ENCODE measurements at places on chromosomes 6 and 20.

GRCh38 chr6:21264288-21265033 lies 329.1 kb upstream of the SOX4 start:
- no peak for DNase-seq

DNA sequence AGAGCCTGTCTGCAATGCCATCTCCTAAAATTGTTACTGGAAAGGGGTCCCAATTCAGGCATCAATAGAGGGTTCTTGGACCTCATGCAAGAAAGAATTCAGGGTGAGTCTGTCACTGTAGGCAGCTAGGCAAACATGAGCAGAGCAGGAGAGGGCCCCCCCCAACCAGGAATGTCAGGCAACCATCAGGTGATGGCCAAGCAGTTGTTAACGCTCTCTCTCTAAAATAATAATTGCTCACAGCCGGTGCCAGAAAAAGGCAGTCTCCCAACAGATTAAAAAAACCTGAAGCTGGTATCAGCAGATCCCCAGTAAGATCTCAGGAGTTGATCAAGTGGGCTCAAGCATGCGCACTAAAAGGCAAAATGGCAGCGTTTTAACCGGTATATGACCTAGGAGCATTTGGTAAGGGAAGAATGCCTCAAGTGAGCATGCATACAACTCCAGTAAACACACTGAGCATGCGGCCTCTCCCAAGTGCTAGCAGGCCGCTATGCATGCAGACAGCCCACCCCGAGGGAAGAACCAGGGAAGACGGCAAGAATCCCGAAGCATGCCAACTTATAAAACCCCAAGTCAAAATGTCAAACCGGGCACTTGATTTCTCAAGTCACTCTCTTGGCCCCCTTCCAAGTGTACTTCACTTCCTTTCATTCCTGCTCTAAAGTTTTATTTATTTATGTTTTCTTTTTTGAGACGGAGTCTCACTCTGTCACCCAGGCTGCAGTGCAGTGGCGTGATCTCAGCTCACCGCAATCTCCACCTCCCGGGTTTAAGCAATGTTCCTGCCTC lies 44.0 kb upstream of the RNGTT start:
- DNase-seq = no peak

- no peak for DNase-seq
These were observed 1.7 kb upstream of the FBXO5 start for GRCh38 chr6:152984513-152984872.

DNA sequence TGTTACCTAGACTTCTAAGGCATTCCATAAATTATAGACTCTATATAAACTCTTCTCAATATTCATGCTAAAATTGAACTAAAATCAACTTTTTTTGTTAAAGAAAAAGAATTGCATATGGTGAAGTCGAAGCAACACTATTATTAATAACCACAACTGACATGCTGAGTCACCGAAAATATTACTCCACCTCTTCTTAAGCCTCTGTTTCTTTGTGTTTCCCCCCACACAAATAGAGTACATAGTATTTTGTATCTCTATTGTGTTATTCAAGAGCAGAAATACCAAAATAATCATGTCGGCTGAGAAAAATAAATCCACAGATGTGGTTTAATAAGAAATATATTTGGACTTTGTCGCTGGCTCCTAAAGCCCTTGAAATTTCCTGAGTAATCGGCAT lies 23.8 kb downstream of the TFB1M start:
- DNase-seq = no peak

GRCh38 chr6:81727876-81728517 lies 24.5 kb downstream of the TENT5A start:
- no peak for DNase-seq

DNA sequence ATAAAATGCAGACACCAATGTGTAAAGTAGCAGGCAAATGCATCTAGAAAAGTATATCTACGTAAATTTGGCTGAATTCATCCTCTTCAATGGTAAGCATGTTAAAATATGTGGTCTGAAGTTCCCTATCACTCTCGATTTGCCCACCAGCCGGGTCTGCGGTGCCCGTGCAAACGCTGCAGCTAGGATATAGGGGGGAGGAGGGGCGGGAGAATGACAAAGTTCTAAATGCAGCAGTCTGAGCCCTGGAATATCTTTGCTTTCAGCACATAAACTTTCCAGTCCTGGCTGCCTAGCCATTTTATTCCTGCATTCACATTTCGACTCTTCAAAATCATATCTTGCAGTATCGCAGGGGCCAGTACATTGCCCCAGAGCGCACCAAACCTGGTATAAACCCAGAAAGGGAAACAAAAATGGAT lies 708 bp downstream of the NRN1 start:
- DNase-seq = no peak

DNA sequence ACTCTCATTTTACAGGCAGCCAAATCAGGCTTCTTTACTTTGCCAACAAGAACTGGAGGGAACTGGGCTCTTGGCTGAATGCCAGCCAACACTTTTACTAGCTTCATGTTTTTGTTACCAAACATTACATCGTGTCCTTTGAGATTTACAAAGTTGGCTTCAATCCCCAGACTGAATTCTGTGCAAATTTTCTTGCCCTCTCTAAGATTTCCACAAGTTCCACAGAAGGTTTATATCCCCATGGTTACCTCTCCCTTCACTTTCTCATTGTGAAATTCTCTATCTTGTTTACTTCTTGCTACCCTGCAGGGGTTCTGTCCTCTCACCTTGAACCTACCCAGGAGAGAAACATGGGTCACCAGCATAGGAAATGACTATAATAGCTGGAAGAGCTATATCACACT lies 37.6 kb upstream of the PLCB1 start:
- no peak for DNase-seq

GRCh38 chr6:168355716-168356522 lies 36.3 kb upstream of the DACT2 start:
- no peak for DNase-seq

DNA sequence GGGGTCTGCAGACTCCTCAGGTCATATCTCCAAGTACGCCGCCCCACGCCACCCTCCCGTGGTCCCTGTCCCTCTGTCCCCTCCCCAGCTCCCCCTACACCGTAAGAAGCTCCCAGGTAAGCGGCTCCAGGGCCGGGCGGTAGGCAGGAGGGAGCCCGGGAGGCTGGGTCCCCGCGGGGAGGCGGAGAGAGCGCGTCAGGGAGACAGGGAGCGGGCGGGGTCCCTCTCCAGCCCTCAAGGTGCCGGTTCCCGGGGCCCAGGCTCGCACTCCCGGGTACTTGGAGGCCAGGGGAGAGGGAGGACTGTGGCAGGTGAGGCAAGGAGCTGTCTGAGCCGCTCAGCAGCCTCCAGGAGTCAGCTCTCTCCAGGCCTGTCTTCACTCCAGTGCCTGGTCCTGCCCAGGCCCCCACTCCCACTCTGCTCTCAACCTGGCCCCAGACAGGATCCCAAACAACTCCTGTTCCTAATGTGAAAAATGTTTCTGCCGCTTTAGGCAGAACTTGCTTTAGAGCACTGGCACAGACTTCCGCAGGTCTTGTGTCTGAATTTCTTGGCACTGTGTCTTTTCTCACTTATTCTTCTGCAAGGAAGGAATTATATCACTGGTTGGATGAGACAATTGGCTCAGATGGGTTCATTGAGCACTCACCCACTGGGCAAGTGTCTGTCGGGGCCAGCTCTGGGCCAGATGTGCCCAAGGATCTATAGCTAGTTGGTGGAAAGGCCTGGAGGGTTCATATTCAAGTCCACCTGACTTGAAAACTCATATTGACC lies 36.6 kb downstream of the HLA-G start:
- DNase-seq = no peak

DNA sequence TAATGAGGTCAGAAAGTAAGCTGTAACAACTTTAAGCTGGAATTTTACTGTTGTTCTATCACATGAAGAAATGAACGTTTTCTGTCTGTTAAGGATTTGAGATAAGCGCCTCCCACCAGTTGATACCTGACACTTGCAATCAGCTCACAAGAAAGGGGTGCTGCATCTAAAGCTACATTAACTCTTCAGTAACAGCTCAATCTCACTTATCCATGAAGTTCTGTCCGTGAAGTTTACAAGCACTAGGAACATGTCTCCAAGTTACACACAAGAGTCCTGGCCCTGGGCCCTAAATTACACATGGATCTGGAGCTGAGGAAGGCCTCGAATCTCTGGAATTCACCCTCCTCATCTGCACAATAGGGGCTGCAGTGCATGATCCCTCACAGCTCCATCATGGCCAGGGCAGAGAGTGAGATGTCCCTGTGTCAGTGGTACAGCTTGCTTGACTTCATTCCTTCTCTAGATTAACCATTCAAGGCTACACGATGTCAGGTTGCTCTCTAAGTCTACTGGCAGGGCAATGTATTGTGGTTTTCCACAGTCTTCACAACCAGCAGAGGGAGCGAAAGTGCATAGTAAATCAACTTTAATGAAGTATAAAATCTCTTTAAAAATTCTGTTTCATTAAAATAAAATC lies 182.4 kb upstream of the MCHR2 start:
- no peak for DNase-seq

- DNase-seq = no peak
These were observed 117.0 kb downstream of the TMEM200A start for GRCh38 chr6:130482645-130483390.

- no peak for DNase-seq
These were observed 30.8 kb downstream of the JAG1 start for GRCh38 chr20:10642856-10643559.

DNA sequence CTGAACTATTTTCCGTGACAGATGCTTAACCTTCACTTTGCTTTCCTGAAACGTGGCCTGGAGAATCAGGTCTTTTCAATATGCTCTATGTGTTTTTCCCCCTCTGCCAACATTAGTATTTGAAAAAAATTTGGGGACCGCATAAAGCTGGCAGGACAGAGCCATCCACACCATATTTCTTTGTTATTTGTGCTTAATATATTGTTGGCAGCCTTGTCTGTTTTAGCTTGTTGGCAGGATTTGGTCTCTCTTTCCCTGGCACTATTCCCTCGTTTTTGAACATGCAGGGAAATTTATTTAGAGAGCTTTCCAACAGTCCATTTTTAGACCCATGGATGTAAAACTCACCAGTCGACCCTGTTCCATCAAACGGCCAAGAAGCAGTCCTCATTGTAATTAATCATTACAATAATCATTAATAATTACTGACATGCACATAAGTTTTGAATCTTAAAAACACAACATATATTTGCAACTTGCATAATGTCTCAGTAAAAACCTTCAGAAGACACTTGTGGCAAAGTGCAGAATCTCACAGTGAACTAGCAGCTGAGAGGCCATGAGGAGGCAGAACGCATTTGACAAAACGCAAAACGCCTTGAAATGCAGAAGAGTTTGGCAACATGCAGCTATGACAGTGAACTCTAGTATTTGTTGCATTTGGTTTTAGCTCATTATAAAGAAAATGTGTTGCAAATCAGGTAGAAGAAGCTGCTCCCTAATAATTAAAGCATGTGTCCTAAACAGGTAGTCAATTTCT lies 514.2 kb downstream of the C6orf118 start:
- no peak for DNase-seq

DNA sequence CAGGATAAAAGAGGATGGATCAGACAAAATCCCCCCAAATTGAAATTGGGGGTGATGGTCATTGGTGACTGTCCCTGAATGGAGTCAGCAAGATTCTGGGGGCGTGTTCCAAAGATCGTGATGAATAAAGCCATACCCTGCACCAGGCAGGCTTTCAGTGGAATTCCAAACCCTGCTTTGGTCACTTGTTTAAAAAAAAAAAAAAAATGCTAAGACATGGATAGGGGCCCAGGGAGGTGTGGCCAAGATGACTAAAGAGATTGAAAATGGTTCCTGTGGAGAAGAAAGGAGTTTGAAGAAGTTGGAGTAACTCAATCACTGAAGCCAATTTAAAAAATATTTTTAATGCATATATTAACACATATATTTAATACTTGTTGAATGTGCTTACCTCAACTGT lies 161.4 kb upstream of the KCNG1 start:
- no peak for DNase-seq

- no peak for DNase-seq
These were observed 139.9 kb downstream of the MOXD1 start for GRCh38 chr6:132261354-132261753.

DNA sequence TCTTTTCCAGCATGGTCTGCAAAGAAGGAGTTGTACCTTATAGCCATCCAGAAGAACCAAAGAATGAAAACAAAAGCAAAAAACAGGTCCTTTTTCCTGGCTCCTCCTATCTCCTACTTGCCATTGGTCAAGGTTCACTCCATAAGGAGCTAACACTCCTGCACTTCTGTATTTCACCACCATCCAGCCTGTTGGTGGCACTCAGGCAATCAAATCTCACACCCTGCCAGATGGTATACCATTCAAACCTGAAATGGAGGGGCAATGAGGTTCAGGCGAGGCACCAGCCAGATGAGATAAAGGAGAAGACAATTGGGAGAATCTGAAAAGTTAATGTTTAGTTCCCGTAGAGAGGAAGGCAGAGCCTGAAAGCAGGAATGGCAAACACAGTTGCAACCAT lies 203.8 kb downstream of the ALDH8A1 start:
- no peak for DNase-seq

DNA sequence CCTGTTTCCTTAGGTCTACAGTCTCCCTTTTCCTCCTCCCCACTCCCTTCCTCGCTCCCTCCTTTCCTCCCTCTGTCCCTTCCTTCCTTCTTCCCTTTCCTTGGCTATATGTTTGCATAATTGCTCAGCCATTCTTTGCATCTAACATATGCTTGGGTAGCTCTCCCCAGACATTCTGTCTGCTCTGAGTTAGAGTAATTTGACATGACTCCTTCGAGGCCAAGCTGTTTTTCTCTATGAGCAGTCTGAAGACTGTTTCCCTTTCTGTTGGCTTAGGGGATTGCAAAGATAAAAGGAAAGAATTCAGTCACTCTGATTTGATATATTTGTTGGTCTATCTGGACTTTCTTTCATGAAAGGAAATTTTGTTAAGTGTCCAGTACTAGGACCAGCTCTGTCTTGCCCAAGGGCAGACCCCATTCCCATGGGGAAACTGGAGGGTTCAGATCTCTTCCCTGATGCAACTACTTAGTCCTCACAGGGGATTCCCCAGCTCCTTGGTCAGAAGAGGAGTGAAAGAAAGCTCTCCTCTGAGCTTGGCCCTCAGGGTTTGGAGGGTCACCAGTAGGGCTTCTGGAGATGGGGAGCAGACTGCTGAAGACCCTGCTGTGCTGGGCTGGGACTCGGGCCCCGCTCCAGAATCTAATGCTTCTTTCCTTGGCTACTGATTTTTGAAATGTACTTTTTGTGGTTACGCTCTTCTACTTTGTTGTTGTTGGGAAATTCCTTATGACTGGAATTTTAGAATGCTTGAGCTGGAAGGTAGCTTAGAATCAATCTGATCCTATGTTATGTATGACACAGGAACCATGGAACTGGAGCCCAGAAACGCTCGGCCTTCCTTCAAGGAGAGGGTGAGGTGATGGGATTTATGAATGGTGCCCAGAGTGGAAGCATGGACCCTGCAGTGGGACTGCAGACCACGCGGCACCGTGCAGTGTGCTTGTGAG lies 63.7 kb upstream of the SLC22A23 start:
- no peak for DNase-seq
